Nephron progenitor cell (in vitro differentiated cells): ENCODE measurements at places on chromosomes 12 and 14.
A peak's percentile ranks its signal among the peaks of the same experiment; 100 is the strongest.

DNA sequence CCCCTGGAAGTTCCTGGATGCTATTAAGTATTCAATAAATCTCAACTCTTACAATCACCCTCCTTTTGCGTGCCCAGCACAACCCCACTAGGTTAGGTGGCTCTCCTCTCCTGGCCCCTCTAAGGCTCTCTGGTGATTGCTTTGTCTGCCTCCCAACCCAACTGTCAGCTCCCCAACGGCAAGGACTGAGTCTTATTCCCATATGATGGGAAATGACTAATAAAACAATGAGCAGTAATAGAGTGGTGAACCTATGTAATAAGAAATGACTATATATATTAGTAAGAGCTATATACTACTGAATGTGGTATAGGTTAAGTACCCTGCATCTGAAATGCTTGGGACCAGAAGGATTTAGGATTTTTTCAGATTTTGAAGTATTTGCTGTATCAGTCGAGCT is 8.1 kb downstream of the APPL2 start:
- no peak for DNase-seq

DNA sequence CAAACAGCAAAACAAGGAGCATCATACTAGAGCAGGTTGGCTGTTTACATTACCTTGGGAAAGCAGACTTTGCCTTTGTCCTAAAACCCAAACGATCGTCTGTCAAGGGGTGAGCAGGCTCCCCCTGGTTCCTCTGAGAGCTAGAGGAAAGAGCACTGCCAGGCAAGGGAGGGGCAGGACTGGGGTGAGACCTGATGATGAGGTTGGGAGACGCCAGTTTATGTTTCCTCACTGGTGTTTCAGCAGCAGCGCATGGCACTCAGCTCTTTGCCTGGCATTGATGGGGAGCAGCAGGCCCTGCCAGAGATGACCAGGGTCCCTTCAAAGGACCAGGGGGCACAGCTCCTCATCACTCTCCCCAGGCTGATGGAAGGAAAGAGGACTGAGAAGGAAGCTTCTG is 7.9 kb upstream of the KRT2 start:
- no peak for DNase-seq

DNA sequence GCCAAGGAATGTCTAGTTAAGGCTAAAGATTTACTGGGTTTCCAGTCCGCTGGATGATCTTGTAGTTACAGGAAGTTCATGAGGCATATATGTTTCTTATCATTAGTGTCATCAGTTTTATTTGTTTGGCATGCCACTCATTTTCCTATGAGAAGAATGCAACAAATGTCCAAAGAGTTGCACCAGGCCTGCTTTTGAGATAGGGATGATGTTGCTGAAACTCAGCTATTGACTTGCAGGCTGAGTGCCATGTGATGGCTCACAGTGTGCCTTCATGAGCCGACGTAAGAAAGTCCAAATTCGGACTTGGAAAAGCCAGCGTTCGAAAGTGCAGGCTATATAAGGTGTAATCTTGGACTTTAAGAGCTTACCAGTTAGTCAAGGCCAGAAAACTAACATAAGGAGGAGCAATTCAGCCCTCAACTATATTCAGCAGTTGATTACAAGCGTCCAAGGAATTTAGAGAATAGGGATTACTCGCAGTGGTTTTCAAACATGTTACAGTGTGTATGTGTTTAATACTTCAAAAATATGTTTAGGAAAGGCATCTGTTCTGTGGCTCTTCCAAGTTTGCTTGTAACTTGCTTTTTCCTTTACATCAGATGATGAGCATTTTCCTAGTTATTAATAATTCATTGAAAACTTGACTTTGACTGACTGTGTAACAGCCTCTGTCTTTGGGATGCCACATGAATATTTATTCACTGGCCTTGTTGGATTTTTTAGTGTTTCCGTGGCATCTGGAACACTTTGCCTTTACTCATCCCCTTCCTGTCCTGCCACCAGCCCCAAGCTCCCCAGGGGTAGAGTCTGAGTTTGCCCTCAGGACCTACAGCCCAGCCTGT is 101.3 kb downstream of the LGMN start:
- no peak for DNase-seq

GRCh38 chr14:51534610-51535011 is 117.1 kb upstream of the FRMD6 start:
- DNase-seq = no peak

- DNase-seq = no peak
Observed at GRCh38 chr12:2669560-2669959, 125.2 kb upstream of the FKBP4 start.

- peak; percentile 28 for DNase-seq
Observed at GRCh38 chr14:101072531-101072930, 169.0 kb upstream of the RTL1 start.

DNA sequence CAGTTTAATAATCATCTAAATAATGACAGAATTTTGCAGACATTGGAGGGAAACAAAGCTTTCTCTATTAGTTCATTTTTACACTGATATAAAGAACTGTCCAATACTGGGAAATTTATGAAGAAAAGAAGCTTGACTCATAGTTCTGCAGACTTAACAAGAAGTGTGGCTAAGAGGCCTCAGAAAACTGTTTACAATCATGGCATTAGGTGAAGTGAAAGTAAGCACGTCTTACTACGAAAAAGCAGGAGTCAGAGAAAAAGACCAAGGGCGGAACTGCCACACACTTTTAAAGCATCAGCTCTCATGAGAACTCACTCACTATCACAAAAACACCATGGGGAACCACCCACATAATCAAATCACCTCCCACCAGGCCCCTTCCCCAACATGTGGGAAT is 804.4 kb downstream of the FLRT2 start:
- no peak for DNase-seq

GRCh38 chr12:12812174-12812573 is 972 bp upstream of the DDX47 start:
- no peak for DNase-seq

DNA sequence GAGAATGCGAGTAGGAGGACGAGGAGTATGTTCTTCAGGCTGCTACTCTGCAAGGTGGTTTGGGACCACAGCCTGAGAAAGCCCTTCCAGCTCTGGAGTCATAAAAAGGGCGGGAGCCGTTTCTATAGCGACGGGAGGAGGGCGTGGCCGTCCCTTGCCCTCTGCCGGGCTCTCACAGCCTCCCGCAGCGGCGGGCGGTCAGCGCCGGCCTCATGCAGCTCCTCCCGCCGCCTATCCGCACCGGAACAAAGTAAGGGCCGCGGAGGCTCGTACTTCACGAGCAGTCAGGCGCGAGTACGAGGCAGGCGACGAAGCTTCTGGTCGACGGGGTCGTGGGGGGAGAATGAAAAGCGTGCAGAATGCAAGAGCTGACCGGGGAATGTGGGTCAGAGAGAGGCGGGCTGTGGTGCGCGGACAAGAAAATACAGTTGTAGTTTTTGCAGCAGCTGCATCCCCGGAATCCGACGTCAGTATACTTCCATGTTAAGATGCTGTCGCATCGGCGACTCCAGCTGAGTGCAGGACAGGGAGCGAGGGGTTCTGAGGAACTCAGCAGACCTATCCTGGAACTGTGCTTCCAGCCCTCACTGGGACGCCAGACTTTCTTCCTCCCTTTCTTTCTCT is at the start of gene DYRK4:
Gene DYRK4, plus strand, starts transcription at position 175 of the 624 bp plus-strand sequence. Its CDS starts 38 bp downstream, at position 213.
- peak; percentile 95 for DNase-seq

- DNase-seq = no peak
Observed at GRCh38 chr12:24688601-24689000, 260.3 kb downstream of the BCAT1 start.

GRCh38 chr14:103332143-103332919 is 1.7 kb upstream of the EIF5 start:
- no peak for DNase-seq

GRCh38 chr12:57161491-57161890 is 14.1 kb upstream of the LRP1-AS start:
- no peak for DNase-seq

DNA sequence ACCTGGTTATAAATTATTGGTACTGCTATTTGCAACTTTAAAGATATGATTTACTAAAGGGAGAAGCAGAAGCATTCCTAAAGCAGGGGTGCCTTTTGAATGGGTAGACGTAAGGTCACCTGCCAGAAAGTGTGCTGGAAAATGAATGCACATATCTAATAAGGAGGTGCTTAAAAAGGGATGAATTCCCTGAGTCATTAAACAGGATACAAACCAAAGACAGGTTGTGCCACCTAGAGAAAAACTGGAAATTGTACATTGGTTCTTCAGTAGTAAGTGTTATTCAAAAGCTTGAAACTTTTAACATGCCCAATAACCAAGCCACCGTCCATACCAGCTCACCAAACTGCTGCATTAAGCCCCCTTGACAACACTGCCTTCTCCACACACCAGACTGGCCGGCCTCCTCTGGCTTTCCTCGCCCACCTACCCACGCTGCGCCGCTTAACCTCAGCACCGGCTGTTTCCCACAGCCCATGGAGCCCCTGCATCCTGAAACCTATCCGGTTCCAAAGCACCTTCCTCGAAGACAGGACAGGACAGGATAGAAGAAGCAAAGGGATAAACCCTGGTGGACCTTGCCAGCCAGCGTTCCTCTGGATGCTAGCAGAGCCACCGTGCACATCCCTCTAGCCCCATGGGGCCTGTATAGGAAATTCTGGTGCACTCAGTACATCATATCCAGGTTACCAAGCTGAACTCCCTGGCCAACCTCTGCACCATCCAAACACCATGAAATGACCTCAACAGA is 201.5 kb upstream of the CAND1 start:
- DNase-seq = peak; percentile 15

DNA sequence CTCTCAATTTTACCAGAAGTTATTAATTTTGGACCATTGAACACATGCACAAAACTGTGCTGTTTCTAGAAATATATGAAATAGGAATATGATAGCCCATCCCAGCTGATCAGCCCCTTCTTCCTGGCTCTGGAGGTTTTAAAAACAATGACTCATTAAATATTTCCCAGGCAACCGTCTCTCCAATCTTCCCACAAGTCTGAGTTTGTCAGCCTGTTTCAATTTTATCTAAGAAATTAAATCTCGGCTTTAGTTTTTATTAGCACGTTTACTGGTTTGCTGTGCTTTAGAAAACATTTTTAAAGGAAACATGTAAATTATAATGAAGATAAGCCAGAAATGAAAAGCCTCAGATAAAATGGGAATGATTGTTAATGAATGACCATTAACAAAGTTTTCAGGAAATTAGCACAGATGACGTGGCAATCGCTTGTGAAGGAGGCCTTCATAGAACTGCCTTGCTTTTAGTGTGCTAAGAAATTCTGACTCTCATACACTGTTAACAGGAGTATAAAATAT is 89.3 kb upstream of the RAP1B start:
- DNase-seq = no peak

DNA sequence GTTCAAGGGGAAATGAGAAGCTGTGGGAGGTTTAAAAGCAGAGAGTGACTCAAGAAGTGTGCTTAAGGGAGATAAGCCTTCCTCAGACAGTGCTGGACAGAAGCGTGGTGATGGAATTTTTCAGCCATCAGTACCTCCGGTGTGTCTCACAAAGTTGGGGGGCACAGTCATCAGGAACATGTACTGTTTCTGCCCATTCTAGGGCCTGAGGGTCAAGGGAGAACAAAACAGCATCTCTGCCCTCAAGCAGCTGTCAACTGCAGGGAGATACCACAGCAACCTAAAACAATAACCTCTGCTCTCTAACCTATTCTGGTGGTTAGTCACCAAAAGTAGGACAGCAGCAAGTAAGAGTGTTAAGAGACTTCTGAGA is 2.0 kb upstream of the STON2 start:
- no peak for DNase-seq
